ENCODE measurements at places on chromosomes 5 and 9. TPM values are rescaled to one million over a fixed set of nuclear protein-coding genes. Genes with fewer than 3 reads are reported as not detected.

DNA sequence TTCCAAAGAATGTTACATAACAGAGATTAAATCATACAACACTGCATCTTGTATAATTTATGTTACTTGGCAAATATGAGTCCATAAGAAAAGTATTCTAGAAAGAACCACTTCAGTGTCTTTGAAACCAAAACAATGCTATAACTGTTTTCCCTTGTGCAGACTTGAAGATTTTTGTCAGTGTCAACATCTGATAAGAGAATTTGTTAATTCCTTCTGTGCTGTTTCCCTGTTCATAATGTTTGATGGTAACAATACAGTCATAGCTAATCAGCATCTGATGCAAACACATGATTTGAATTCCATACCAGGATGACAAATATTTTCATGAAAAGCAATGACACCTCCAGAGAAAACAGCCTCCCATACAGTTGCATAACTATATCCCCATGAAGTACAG, 306.8 kb downstream of the SEMA5A start:
- H3K4me3 ChIP-seq, result no peak overlapping the region
- H3K27me3 ChIP-seq, result no peaks in the 10 kb centered on the region
- no peaks in the 10 kb centered on the region for H3K36me3 ChIP-seq
- no peaks in the 10 kb centered on the region for H3K4me1 ChIP-seq

- no peaks in the 10 kb centered on the region for H3K27me3 ChIP-seq
- H3K27ac ChIP-seq, result no peak overlapping the region
- peaks cover 4% of the 10 kb centered on the region for H3K4me1 ChIP-seq
- H3K36me3 ChIP-seq, result no peaks in the 10 kb centered on the region
Measured at GRCh38 chr9:89919171-89919681, 314.4 kb downstream of the GADD45G start.

SLC34A1 gene
- total RNA-seq, result not detected

GRCh38 chr5:163766936-163767670, 261.7 kb downstream of the MAT2B start:
- DNase-seq, result no peak
- no peaks in the 10 kb centered on the region for H3K36me3 ChIP-seq
- H3K27ac ChIP-seq, result no peak overlapping the region
- H3K4me1 ChIP-seq, result no peaks in the 10 kb centered on the region
- H3K27me3 ChIP-seq, result no peaks in the 10 kb centered on the region
- no peak overlapping the region for H3K4me3 ChIP-seq

DNA sequence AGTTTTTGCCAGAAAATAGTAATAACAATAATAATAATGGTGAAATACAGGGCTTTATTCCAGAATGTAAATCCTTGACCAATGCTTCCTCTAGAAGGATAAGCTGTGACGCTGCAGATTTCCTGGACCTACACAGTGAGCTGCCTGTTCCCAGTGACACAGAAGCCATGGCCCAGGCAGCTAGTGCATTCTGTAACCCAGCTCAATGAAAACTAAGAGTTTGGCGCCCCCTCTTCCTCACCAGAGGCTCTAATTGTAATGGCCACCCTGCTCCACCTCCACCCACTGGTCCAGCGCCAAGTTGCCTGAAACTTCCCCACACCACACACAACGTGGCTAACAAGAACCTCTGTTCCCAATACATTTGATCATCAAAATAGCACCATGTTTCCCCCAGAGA, 248.1 kb downstream of the CETN3 start:
- no peak overlapping the region for H3K27ac ChIP-seq
- DNase-seq, result no peak
- H3K27me3 ChIP-seq, result no peaks in the 10 kb centered on the region
- H3K4me1 ChIP-seq, result no peaks in the 10 kb centered on the region
- no peaks in the 10 kb centered on the region for H3K36me3 ChIP-seq

CD72 gene
- 2.3 TPM for total RNA-seq

GRCh38 chr9:91934654-91935053, 15.4 kb downstream of the ROR2 start:
- no peak for DNase-seq
- no peak overlapping the region for H3K4me3 ChIP-seq
- H3K36me3 ChIP-seq, result no peaks in the 10 kb centered on the region
- H3K4me1 ChIP-seq, result no peaks in the 10 kb centered on the region
- no peaks in the 10 kb centered on the region for H3K27me3 ChIP-seq
- H3K27ac ChIP-seq, result no peak overlapping the region

- no peaks in the 10 kb centered on the region for H3K36me3 ChIP-seq
- no peak overlapping the region for H3K4me3 ChIP-seq
- no peaks in the 10 kb centered on the region for H3K4me1 ChIP-seq
- DNase-seq, result no peak
- H3K27ac ChIP-seq, result no peak overlapping the region
Measured at GRCh38 chr5:63125862-63126261, 547.2 kb downstream of the LRRC70 start.

SPTLC1 gene
- 40.9 TPM for total RNA-seq

GRCh38 chr9:76530458-76531110, 71.6 kb downstream of the GCNT1 start:
- H3K27ac ChIP-seq, result no peak overlapping the region
- no peak for DNase-seq
- no peak overlapping the region for H3K4me3 ChIP-seq
- H3K36me3 ChIP-seq, result no peaks in the 10 kb centered on the region
- no peaks in the 10 kb centered on the region for H3K27me3 ChIP-seq

- no peaks in the 10 kb centered on the region for H3K36me3 ChIP-seq
- no peak for DNase-seq
- no peak within 1 kb of the TSS for H3K4me3 ChIP-seq
- H3K27me3 ChIP-seq, result peaks cover 8% of the 10 kb centered on the region
Measured at GRCh38 chr9:76905791-76906646, at the start of gene PRUNE2. TSS of gene PRUNE2 (minus strand) at chr9:76906114. CDS start at chr9:76905963, 151 bp downstream.

GRCh38 chr9:2047916-2048315, 32.8 kb downstream of the SMARCA2 start:
- no peak overlapping the region for H3K4me3 ChIP-seq
- peaks cover 15% of the 10 kb centered on the region for H3K4me1 ChIP-seq
- DNase-seq, result no peak
- peaks cover 55% of the 10 kb centered on the region for H3K36me3 ChIP-seq
- H3K27me3 ChIP-seq, result no peaks in the 10 kb centered on the region
- H3K27ac ChIP-seq, result no peak overlapping the region

DNA sequence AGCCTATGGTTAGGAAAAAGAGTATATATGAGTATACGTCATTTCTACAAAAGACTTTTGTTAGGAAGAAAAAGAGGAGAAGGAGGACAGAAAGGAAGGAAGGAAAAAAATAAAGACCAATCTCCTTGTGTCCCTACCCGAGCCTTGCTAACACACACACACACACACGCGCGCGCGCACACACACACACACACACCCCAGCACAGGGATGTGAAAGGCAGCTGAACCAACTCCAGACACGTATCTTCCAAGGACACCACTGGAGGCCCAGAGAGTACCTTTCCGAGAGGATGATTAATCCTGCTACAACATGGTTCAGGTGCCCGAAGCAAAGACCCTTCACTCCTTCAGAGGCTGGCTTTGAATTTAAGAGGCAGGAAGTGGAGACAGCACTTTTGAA, 56.9 kb upstream of the GALNT10 start:
- no peaks in the 10 kb centered on the region for H3K27me3 ChIP-seq
- no peaks in the 10 kb centered on the region for H3K4me1 ChIP-seq
- no peak for DNase-seq

TMEM215 gene
- total RNA-seq, result not detected

HAND1 gene
- not detected for total RNA-seq

DNA sequence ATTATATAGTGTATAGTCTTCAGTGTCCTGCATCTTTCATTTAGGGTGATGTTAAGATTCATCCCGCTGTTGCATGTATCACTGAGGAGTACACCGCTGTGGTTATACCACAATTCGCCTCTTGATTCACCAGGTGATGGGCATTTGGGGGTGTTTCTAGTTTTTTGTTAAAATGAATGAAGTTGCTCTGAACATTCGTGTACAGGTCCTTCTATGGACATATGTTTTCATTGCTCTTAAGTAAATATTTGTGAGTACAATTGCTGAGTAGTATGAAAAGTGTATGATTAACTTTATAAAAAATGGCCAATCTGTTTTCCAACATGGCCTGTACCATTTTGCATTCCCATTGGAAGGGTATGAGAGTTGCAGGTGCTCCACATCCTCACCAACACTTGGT, 61.7 kb downstream of the PLAC8L1 start:
- H3K27me3 ChIP-seq, result no peaks in the 10 kb centered on the region
- H3K4me1 ChIP-seq, result no peaks in the 10 kb centered on the region
- no peak overlapping the region for H3K4me3 ChIP-seq
- H3K36me3 ChIP-seq, result no peaks in the 10 kb centered on the region

DNA sequence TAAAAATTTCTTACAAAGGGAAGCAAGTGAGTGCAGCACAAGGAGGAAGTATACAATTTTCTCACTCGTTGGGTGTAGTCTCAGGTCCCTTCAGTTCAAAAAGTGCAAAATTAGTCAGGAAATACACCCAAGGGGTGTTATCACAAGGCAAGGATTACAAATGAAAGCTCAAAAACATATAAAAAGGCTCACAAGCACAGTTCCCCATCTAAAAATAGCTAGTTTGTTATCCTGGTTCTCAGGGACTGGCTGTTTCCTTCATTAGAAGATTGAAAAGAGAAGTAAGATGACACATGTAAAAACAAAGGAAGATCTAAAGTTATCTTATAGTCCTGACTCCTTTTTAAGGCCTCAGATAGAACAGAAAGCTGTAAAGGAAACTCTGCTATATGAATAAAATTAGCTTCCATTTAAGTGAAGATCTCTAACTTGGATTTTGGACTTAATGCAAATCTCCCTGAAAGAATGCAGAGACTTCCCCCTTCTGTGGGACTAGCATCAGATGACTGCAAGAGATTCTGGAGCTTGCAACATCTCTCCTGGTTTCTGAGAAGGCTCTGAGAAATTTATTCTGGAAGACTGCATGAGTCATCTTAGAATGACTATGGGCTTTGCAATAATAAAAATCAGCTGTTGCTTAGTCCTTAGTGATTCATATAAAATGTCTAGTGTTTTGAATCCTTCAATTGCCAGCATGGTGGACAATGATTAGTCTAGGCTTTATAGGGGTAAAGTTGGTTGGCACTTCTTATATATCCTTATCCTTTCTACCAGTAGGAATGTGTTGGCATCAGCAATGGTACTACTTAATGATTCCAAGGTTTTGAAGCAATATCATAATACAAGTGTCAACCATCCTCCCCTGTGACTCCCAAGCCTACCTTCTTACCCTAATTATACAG, 25.4 kb downstream of the DAB2 start:
- H3K27me3 ChIP-seq, result no peaks in the 10 kb centered on the region
- H3K36me3 ChIP-seq, result no peaks in the 10 kb centered on the region
- no peaks in the 10 kb centered on the region for H3K4me1 ChIP-seq

ARHGEF37 gene
- 0.41 TPM for total RNA-seq

GRCh38 chr5:38535248-38535750, 21.1 kb downstream of the LIFR start:
- H3K36me3 ChIP-seq, result no peaks in the 10 kb centered on the region
- H3K4me1 ChIP-seq, result no peaks in the 10 kb centered on the region
- no peak overlapping the region for H3K27ac ChIP-seq
- DNase-seq, result no peak
- no peaks in the 10 kb centered on the region for H3K27me3 ChIP-seq

DNA sequence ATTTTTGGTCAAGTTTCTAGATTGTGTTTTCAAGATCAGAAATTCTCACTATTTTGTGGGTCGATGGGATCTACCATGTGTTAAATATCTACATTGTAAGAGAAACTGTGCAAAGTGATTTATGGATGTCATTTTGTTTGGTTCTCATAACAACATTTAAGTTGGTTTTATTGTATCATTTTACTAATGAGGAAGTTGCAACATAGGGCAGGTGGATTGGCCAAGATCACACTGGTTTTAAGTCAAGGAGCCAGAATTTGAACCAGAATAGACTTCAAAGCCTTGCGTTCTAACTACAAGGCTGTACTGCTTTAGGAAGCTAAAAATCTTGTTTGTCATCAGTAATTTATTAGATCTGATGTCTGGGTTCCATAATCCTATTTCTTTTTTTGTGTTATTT, 23.4 kb downstream of the SH3TC2 start:
- no peak overlapping the region for H3K27ac ChIP-seq
- H3K4me1 ChIP-seq, result peaks cover 6% of the 10 kb centered on the region
- DNase-seq, result no peak
- H3K36me3 ChIP-seq, result no peaks in the 10 kb centered on the region

PAX5 gene
- 0.03 TPM for total RNA-seq

TRIP13 gene
- 0.66 TPM for total RNA-seq

MLANA gene
- total RNA-seq, result not detected

- no peak overlapping the region for H3K27ac ChIP-seq
- H3K4me3 ChIP-seq, result no peak overlapping the region
- no peaks in the 10 kb centered on the region for H3K27me3 ChIP-seq
- H3K36me3 ChIP-seq, result no peaks in the 10 kb centered on the region
- H3K4me1 ChIP-seq, result no peaks in the 10 kb centered on the region
Measured at GRCh38 chr9:113909421-113909820, 33.3 kb downstream of the ZNF618 start.

PCDHGC4 gene
- total RNA-seq, result not detected

GRCh38 chr5:137836298-137836697, 31.4 kb upstream of the MYOT start:
- H3K4me3 ChIP-seq, result no peak overlapping the region
- H3K36me3 ChIP-seq, result no peaks in the 10 kb centered on the region
- H3K27ac ChIP-seq, result no peak overlapping the region
- H3K27me3 ChIP-seq, result no peaks in the 10 kb centered on the region

DNA sequence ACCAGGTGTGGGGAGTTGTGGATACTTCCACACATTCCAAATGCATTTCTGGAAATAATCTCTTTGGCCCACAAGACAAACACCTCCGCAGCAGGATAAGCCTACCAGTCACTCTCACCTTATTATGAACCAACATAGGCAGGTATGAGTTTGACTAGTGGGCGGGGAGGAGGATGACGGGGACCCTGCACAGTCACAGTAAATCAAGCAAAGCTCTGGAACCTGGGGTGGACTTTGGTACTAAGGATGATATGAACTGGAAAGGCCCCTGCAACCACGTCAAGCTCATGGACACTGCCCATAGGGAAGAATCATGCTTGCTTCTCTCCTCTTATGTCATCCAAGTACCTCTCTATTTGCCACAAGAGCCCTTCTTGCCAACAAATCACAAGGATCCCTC, 259.4 kb downstream of the HSPA4 start:
- H3K36me3 ChIP-seq, result no peaks in the 10 kb centered on the region
- no peaks in the 10 kb centered on the region for H3K4me1 ChIP-seq
- no peak overlapping the region for H3K27ac ChIP-seq
- no peak for DNase-seq
- H3K27me3 ChIP-seq, result no peaks in the 10 kb centered on the region

GRCh38 chr5:137630972-137631370, 104.9 kb downstream of the KLHL3 start:
- H3K27ac ChIP-seq, result no peak overlapping the region
- DNase-seq, result no peak
- no peaks in the 10 kb centered on the region for H3K4me1 ChIP-seq
- H3K27me3 ChIP-seq, result no peaks in the 10 kb centered on the region
- H3K36me3 ChIP-seq, result no peaks in the 10 kb centered on the region
